ENCODE measurements at places on chromosomes 13 and 19.

DNA sequence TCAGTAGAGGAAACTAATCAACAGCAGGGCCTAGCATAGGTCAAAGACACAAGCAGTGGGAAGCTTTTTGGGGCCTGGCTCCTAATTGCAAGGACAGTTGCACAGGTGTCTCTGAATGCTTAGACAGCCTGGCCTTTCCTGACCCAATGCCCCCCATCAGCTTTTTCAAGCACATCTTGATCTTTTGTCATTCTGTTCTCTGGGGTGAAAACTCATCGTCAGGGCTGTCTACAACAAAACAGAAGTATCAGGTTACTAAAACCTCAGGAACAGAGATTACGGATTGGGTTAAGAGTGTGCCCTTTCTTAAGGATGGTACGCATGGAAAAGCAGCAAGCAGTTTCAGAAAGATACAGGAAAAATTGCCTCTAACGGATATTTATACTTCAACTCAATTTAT is 8.3 kb upstream of the ZNF254 start:
- no peak for DNase-seq
- no peak overlapping the region for H3K4me3 ChIP-seq
- H3K4me1 ChIP-seq: no peaks in the 10 kb centered on the region
- no peak overlapping the region for H3K27ac ChIP-seq
- no peaks in the 10 kb centered on the region for H3K36me3 ChIP-seq

DNA sequence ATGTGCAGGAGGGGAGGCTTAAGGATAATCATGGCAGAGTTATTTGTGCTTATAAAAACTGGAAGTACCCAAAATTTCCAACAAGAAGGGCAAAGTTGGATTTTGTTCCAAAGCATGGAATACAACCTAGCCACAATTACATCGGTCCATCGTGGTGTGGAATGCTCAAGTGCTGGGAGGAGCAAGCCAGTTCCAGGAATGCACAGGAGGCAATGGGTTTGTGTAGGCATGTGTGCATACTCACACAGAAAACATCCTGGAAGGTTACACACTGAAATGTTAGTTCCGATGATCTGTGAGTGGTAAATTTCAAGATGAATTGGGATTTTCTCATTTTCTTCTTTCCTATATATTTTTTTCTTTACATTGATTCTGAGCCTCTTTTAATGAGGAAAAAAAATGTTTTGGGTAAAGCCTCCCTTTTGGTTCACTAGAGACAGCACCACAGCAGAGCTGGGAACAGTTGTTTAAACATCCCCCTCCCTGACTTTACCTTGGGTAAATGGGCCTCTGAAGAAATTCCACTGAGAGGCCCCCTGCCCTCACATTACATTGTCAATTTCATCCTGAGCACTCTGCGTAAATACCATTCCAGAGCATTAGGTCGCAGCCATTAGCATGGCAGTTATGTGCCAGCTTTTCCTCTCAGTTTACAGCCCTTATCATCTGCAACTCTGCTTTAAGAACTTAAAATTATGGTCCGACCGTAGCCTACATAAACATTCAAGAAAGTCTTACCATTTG is 122.0 kb downstream of the UQCRFS1 start:
- H3K27ac ChIP-seq: no peak overlapping the region
- H3K4me1 ChIP-seq: no peaks in the 10 kb centered on the region
- no peak for DNase-seq
- H3K36me3 ChIP-seq: no peaks in the 10 kb centered on the region
- no peaks in the 10 kb centered on the region for H3K27me3 ChIP-seq

- no peak overlapping the region for H3K4me3 ChIP-seq
- H3K27me3 ChIP-seq: no peaks in the 10 kb centered on the region
- DNase-seq: no peak
- H3K4me1 ChIP-seq: no peaks in the 10 kb centered on the region
- H3K27ac ChIP-seq: no peak overlapping the region
- H3K36me3 ChIP-seq: no peaks in the 10 kb centered on the region
Observed at GRCh38 chr19:51462681-51463080, 4.4 kb upstream of the SIGLEC8 start.

GRCh38 chr19:13483215-13483614 is 23.1 kb downstream of the CACNA1A start:
- H3K4me1 ChIP-seq: no peaks in the 10 kb centered on the region
- no peak overlapping the region for H3K27ac ChIP-seq
- no peaks in the 10 kb centered on the region for H3K36me3 ChIP-seq
- DNase-seq: no peak
- no peak overlapping the region for H3K4me3 ChIP-seq
